Stimulated activated CD4-positive, alpha-beta T cell treated with anti-CD3 and anti-CD28 coated beads, Interleukin-1b, Interleukin-23, amount 100 ng/mL, for 4 hours (primary cell): ENCODE measurements at places on chromosomes 13 and 19.
A peak's percentile ranks its signal among the peaks of the same experiment; 100 is the strongest.

DNA sequence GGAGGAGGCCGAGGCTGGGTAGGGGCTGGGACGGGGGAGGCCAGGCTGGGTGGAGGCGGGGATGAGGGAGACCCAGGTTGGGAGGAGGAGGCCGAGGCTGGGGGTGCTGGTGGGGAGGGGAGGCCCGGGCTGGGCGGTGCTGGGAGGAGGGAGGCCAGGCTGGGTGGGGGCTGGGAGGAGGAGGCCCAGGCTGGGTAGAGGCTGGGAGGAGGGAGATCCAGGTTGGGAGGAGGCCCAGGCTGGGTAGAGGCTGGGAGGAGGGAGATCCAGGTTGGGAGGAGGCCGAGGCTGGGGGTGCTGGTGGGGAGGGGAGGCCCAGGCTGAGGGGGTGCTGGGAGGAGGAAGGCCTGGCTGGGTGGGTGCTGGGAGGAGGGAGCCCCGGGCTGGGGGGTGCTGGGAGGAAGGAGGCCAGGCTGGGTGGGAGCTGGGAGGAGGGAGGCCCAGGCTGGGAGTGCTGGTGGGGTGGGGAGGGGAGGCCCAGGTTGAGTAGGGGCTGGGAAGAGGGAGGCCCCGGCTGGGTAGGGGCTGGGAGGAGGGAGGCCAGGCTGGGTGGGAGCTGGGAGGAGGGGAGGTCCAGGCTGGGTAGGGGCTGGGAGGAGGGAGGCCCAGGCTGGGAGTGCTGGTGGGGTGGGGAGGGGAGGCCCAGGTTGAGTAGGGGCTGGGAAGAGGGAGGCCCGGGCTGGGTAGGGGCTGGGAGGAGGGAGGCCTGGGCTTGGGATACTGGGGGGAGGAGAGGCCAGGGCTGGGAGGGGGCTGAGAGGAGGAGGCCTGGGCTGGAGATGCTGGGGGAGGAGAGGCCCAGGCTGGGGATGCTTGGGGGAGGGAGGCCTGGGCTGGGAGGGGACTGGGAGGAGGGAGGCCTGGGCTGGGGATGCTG, 10.7 kb downstream of the TPGS1 start:
- no peak for DNase-seq

DNA sequence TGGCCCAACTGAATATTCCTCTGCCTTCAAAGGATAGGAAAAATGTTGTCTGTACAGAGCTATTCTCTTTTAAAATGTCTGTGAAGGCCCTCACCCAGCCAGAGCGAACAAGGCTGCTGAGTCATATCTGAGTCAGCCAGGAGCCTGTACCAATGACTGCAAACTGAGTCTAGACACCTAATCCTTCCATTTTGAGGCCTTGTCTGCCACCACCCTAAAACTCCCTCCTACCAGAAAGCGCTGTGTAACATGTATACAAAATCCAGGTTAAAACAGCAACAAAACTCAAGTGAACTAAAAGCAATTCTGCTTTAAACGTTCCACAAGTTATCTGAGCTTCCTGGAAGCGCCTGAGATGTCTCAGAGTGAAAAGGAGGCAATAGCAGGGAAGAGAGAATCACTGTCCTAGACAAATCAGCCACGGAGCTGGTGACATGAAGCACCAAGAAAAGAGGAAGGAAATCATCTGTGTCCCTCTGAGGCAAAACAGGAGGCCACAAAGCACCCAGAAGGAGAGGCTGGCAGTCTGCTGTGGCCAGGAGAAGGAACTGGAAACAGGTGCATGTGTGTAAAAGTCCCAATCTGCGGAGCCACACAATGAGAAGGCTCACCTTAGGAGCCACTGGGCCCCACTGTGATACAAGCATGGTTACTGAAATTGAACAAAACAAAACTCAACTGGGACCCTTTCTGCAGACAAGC, 10.2 kb downstream of the DHRS12 start:
- peak; percentile 31 for DNase-seq

DNA sequence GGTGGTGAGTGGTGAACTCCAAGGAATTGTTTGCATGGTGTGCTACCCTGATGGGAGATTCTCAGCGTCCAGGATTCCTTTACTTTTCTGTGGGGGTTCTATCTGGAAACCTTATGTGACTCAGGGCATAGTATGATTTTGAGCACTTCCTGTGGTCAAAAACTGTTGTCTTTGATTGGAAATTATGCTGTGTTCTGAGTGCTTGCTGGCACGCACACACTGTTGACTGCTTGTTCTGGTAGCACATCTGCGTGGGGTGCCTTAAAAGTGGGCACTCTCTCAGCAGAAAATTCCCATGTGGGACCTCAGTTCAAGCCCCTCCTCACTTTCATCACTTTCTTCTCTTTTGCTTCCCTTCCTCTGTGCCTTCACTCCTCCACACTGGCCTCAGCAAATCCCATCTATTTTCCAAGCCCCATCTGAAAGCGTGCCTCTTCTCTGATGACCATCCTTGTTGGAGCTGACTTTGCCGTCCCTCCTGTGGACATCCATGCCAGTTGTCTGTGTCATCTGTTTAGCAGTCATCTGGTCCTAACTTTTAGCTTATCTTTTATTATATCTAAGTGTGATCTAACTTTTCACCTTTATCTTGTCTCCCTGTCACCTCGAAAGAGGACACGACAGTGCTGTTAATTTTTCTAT, 56.4 kb upstream of the NPAS1 start:
- DNase-seq, result no peak

- DNase-seq, result no peak
Observed at GRCh38 chr13:44874886-44875630, 114.2 kb downstream of the NUFIP1 start.

- no peak for DNase-seq
Observed at GRCh38 chr13:109387471-109387870, 398.9 kb downstream of the IRS2 start.

GRCh38 chr13:43877326-43877725, 2.2 kb downstream of the CCDC122 start:
- no peak for DNase-seq

GRCh38 chr19:47414469-47414868, 4.9 kb downstream of the MEIS3 start:
- no peak for DNase-seq

DNA sequence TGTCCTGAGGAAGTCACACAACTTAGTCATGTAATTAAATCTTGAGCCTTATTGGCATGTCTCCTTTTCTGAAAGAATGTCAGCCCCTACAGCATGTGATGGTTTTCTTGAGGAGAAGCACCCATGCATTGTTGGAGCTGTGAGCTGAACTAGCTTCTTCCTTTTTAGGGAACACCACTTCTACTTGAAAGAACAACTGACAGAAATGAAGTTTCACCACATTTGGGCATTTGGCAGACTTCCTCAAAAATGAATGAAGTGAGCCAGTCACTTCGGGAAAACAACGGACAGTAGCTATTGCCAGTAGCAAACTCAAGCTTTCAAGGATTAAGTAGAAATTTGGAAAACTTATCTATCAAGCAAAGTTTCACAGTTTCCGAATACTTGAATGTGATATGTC, 1351.3 kb downstream of the EFNB2 start:
- DNase-seq, result no peak

GRCh38 chr19:32909257-32909656, 39.7 kb upstream of the SLC7A9 start:
- no peak for DNase-seq

- no peak for DNase-seq
Observed at GRCh38 chr19:55071129-55071502, 4.6 kb upstream of the EPS8L1 start.

DNA sequence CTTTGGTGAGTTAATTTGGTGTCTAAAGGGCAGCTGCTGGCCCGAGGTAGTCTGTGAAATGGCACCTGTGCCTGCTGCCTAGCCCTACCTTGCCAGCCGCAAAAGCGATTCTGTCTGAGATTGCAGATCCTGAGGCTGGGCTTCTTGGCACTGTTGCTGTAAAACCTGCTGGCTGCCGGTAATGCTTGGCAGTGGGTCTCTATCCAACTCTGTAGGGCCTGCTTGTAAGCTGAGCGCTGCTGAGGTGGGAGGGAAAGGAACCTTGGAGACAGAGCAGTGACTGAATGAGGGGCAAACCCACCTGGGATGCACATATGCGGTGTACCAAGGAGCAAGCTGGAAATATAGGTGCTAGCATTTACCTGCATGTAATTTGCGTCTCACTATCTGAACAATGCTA, 11.7 kb downstream of the LCP1 start:
- no peak for DNase-seq

DNA sequence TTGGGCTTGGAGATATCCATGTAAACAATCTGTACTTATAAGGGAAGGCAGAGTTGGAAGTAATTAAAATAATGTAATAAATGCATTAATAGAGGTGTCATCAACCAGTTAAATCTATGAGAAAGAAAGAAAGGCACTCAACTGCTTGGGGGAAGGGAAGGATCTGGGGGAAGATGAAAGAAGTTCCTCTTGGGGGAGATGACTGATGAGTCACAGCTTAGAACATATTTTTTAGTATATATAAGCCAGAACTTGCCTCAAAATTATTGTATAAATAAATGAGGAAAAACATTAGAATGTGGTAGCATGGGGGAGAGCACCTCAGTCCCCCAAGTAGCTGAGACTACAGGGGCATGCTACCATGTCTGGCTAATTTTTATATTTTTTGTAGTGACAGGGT, 205.8 kb downstream of the GGACT start:
- DNase-seq, result no peak

- no peak for DNase-seq
Observed at GRCh38 chr13:51271528-51272085, 49.4 kb downstream of the FAM124A start.

- DNase-seq, result no peak
Observed at GRCh38 chr13:44331446-44331845, 42.2 kb upstream of the SERP2 start.

- no peak for DNase-seq
Observed at GRCh38 chr13:59157181-59157580, 1006.5 kb downstream of the DIAPH3 start.

DNA sequence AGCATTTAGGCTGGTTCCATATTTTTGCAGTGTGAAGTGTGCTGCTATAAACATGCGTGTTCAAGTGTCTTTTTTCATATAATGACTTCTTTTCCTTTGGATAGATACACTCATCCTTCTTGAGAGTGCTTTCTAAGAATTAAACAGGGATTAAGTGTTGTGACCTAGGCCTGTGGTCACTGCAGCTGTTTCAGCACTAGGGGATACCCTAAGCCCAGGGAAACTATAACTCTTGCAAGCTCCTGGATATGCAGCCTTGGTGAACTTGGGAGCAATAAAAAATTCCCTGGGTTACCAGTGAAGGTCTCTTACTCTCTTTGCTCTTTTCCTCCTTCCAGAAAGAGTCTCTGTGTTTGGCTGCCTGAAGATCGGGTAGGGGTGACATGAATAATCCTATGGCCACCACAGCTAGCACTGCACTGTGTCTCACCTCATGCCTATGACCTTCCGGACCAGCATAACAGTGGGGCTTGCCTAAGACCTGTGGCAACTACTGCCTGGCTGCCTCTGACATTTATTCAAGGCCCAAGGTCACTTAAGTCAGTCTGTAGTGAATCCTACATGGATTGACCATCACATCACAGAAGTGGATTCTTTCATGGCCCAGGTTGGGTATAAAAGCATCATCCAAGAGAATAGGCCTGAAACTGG, 799.7 kb downstream of the DACH1 start:
- DNase-seq, result no peak

DNA sequence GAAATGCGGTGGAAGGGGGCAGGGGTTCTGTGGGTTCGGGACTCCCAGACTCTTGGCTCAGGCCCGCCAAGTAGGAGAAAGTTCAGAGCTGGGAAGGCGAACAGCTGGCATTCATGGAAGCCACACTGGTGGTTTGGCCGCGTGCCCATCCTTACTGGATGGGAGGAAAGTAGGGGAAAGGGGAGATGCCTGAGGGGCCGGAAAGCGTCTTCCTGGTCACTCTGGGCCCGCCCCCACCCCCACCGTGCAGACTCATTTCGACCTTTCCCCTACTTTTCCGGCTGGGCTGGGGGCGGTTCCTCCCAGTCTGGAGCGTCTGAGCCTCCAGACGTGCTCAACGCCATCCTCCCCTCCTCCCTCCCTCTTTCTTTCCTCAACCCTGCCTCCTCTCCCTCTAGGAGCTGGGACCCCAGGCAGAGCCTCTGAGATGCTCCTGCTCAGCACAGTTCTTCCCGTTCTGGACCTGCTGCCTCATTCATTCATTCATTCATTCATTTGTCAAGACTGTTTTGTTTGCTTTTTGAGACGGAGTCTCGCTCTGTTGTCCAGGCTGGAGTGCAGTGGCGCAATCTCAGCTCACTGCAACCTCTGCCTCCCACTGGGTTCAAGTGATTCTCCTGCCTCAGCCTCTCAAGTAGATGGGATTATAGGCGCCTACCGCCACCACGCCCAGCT, 3.5 kb downstream of the ANGPTL4 start:
- no peak for DNase-seq

- DNase-seq, result no peak
Observed at GRCh38 chr19:19051478-19052213, 12.1 kb upstream of the SLC25A42 start.

- DNase-seq, result peak; percentile 50
Observed at GRCh38 chr19:10565028-10565566, 713 bp downstream of the KRI1 start.

DNA sequence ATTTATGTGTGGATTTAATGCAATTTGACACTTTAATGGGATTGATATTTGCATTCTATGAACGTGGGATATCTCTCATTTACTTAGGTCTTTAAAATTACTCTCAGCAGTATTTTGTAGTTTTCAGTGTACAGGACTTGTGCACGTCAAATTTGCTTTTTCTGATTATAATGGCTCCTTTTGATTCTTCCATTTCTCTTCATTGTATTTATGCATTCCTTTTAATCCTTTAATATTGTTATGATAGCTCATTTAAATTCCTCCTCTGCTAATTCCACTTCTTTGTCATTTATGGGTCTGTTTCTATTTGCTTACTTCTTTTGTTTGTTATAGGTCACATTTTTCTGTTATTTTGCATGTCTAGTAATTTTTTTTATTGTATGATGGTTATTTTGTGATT, 226.6 kb downstream of the ATP8A2 start:
- no peak for DNase-seq

DNA sequence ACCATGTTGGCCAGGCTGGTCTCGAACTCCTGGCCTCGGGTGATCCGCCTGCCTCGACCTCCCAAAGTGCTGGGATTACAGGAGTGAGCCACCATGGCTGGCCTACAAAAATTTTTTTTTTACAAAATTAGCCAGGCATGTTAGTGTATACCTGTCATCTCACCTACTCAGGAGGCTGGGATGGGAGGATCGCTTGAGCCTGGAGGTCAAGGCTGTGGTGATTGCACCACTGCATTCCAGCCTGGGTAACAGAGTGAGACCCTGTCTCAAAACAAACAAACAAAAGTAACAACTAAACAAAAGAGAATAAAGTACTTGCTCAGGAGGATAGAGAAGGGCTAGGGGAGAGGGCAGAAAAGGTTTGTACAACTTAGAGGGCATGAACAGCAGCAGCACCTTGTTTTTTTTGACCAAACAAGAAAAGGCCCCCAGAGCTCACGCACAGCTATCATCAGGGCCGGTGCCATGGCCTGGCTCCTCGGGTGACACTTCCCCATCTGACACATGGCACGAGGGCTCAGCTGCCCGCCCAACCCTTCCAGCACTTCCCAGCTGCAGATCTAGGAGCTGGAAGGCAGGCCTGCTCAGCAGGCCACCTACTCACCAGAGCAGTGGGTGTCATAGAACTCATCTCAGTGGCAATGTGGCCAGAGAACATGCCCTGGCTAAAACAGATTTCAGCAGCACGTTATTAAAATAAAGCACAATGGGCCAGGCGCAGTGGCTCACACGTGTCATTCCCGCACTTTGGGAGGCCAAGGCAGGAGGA, 8.6 kb upstream of the SLC7A9 start:
- no peak for DNase-seq

GRCh38 chr19:31340042-31341025, 8.9 kb downstream of the TSHZ3 start:
- no peak for DNase-seq
